Vagina (tissue), 2 donors: ENCODE measurements at places on chromosomes 3 and 15. TPM values are rescaled to one million over a fixed set of nuclear protein-coding genes. Genes with fewer than 3 reads are reported as not detected.

Gene EIF4A2
- total RNA-seq: 375 TPM

Gene AP3B2
- total RNA-seq: 3.7 TPM

GRCh38 chr15:101193120-101193644, 58.7 kb downstream of the CHSY1 start:
- H3K27ac ChIP-seq: peak overlapping the region; percentile 77
- no peaks in the 10 kb centered on the region for H3K36me3 ChIP-seq
- no peaks in the 10 kb centered on the region for H3K27me3 ChIP-seq

- no peak overlapping the region for H3K4me3 ChIP-seq
- no peaks in the 10 kb centered on the region for H3K27me3 ChIP-seq
Measured at GRCh38 chr15:85752491-85752961, 42.2 kb downstream of the KLHL25 start.

DNA sequence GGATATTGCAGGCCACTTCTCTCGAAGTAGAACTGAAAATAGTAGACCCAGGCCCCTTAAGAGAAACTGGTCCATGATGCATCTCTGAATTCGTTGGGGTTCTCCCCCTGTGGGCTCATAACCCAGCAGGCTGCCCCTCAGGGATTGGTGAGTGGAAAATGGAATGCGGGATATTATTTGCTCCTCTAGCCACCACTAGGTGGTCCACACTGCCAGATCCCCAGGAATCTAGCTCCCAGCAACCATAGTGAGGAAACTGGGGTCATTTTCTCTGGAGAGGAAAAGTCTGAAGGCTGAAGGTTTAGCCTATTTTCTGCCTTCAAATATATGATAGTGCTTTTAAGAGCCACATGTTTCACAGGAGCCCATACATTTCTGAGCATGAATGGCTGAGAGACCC, 6.7 kb downstream of the CX3CR1 start:
- H3K36me3 ChIP-seq: no peaks in the 10 kb centered on the region
- no peak overlapping the region for H3K4me3 ChIP-seq
- H3K27me3 ChIP-seq: no peaks in the 10 kb centered on the region
- no peaks in the 10 kb centered on the region for H3K4me1 ChIP-seq

GRCh38 chr3:125141596-125142419, 70.7 kb downstream of the SLC12A8 start:
- no peaks in the 10 kb centered on the region for H3K27me3 ChIP-seq
- DNase-seq: no peak
- peak overlapping the region; percentile 43 for H3K4me3 ChIP-seq
- no peaks in the 10 kb centered on the region for H3K36me3 ChIP-seq
- peak overlapping the region; percentile 80 for H3K27ac ChIP-seq

- H3K27ac ChIP-seq: no peak overlapping the region
- no peaks in the 10 kb centered on the region for H3K4me1 ChIP-seq
- no peaks in the 10 kb centered on the region for H3K27me3 ChIP-seq
- no peak for DNase-seq
- no peaks in the 10 kb centered on the region for H3K36me3 ChIP-seq
Measured at GRCh38 chr15:33116198-33116597, 78.3 kb downstream of the FMN1 start.

GRCh38 chr3:196165850-196166249, 45.4 kb downstream of the ZDHHC19 start:
- H3K4me1 ChIP-seq: peaks cover 8% of the 10 kb centered on the region
- no peak for DNase-seq
- H3K27ac ChIP-seq: no peak overlapping the region
- H3K36me3 ChIP-seq: no peaks in the 10 kb centered on the region

DNA sequence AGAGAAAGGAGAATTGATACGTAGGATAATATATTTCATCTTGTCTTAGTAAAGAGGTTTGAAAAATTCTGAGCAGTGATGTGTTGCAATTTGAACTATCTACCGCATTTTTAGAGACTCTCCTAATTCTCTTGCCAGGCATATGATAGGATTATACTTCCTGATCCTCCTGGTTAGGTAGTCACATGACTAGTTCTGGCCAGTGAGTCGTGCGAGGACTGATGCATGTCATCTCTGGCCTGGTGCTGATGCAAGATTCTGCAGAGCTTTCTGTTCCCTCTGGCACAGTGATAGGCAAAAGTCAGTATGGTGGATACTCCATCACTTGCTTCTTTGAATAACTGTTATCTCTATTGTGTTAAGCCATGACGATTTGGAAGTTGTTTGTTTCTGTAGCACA, 277.6 kb upstream of the NAALADL2 start:
- no peak overlapping the region for H3K27ac ChIP-seq
- H3K36me3 ChIP-seq: no peaks in the 10 kb centered on the region
- H3K27me3 ChIP-seq: no peaks in the 10 kb centered on the region
- no peaks in the 10 kb centered on the region for H3K4me1 ChIP-seq
- no peak for DNase-seq
- H3K4me3 ChIP-seq: no peak overlapping the region

DNA sequence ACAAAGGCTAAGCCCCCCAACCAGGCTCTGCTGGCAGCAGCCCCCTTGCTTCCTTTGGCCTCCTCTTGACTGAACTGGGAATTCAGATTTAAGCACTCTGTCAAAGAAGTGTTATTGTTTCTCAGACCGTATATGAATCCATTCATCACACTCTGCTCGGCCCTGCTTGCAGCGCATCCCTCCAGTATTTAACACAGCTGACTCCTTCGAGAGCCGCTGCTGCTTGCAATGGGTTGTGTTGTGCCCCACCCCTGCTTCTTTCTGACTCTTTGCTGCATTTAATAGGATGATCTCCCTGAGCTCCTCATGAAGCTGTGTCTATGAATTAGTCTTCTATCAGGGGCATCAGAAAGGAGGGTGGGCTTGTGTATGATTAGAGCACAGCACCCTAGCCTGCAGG, 31.2 kb downstream of the C3orf20 start:
- no peaks in the 10 kb centered on the region for H3K27me3 ChIP-seq
- no peaks in the 10 kb centered on the region for H3K4me1 ChIP-seq
- no peak overlapping the region for H3K27ac ChIP-seq
- no peaks in the 10 kb centered on the region for H3K36me3 ChIP-seq
- no peak overlapping the region for H3K4me3 ChIP-seq

- DNase-seq: no peak
- peak overlapping the region; percentile 88 for H3K4me3 ChIP-seq
- H3K36me3 ChIP-seq: no peaks in the 10 kb centered on the region
- peak overlapping the region; percentile 88 for H3K27ac ChIP-seq
- peaks cover 42% of the 10 kb centered on the region for H3K4me1 ChIP-seq
- H3K27me3 ChIP-seq: no peaks in the 10 kb centered on the region
Measured at GRCh38 chr15:50425219-50425618, 1.0 kb downstream of the USP8 start.

- H3K36me3 ChIP-seq: no peaks in the 10 kb centered on the region
- H3K27ac ChIP-seq: no peak overlapping the region
- no peak for DNase-seq
- H3K4me1 ChIP-seq: no peaks in the 10 kb centered on the region
- H3K4me3 ChIP-seq: no peak overlapping the region
- no peaks in the 10 kb centered on the region for H3K27me3 ChIP-seq
Measured at GRCh38 chr3:153257673-153258351, 95.8 kb downstream of the RAP2B start.

GRCh38 chr3:156120528-156121251, at the start of gene KCNAB1:
KCNAB1 (plus strand) TSS chr3:156120578.
- H3K4me1 ChIP-seq: no peaks in the 10 kb centered on the region
- no peaks in the 10 kb centered on the region for H3K27me3 ChIP-seq
- H3K27ac ChIP-seq: no peak within 1 kb of the TSS
- DNase-seq: no peak
- H3K36me3 ChIP-seq: no peaks in the 10 kb centered on the region
